HS-27A (cell line): ENCODE measurements at places on chromosomes 7 and 10.

DNA sequence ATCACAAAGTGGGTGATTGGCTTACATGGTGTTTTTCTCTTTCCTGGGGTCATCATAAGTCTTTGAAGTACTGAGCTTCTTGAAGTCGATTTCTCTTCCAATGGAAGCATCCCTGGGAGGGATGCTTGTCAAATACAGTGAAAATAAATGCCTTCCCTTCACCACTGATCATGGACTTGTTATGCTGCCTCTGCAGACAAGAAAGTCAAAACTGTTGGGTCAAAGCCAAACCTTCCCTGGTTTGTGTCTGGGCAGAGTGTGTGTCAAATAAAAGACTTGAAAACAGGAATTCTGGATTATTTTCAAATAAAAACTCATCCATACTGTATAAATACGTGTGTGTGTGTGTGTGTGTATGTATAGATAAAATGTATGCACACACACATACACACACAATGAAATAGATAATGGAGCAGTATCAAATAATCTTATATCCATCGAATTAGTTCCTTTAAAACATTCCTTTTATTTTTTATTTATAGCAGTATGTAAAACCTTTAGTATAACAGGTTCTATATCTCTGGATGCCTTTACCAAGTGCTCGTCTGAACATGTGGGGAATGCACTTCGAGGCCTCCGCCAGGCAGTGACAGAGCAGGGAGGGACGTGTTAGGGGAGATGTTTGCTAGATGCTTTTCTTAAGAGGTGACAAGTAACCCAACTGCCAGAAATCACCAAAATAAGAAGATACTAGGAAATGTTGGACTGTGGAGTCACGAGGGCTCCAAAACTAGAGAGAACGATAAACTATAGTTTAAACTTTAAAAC is 27.2 kb upstream of the WNT16 start:
- no peak for DNase-seq

DNA sequence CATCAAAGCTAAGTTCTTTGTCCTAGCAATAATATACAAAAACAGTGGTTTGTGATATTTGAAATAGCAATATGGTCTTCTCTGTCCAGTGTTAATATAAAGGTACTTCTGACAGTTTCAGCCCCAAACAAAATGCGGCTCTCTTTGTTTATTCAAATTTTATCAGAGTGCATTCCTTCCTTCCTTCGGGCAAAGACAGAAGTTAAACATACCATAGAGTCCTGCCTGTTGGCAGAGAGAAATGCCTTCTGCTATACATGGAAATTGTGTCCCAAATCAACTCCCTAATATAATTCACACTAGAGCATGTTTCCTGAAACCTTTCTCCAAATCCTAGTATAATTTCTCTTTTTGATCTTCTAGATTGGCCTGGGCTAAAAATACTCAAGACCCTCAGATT is 21.2 kb upstream of the ATE1 start:
- no peak for DNase-seq

GRCh38 chr7:14691597-14692203 is 210.9 kb downstream of the DGKB start:
- no peak for DNase-seq

GRCh38 chr7:88217675-88218428 is 2.0 kb downstream of the SRI start:
- DNase-seq, result no peak

DNA sequence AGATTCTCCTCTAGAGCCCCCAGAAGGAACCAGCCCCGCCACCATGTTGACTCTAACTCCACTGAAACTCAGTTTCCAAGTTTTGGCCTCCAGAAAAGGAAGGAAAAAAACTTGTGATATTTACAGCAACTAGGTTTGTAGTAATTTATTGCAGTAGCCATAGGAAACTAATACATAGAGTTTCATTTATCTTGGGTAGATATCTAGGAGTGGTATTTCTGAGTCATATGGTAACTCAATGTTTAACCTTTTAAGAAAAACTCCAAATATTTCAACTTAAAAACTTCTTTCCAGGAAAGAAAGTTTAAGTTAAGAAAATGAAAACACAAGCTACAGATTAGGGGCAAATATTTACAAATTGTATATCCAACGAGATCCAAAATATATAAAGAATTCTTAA is 576.7 kb downstream of the KCNMA1 start:
- no peak for DNase-seq

- no peak for DNase-seq
Observed at GRCh38 chr7:101590663-101591435, 38.2 kb downstream of the MYL10 start.
